ENCODE measurements at places on chromosomes 4 and X.

DNA sequence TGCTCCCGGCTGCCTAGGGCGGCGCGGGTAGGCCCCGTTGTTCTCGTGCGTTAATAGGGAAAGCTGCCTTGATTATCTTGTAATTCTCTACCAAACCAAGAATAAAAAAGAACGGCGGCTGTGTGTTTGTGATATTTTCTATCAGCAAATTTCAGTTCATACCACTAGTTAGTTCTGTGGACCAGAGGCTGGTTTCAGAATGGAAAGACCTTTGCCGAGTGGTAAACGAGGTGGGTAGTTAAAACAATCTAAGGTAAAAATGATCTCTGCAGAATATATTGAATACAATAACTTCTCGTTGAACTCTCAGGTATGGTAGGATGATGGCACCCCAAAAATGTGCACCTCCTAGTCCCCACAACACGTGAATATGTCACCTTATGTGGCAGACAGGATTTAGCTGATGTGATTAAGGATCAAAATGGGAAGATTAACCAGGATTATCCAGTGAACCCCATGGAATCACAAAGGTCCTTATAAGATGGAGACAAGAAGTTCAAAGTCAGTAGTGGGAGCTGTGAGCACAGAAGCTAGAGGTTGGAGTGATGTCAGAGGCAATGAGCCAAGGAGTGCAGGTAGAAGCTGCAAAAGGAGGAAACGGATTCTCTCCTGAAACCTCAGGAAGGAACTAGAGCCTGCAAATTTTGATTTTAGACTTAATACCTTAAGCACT, 574 bp upstream of the CFAP97 start:
- DNase-seq, result no peak

DNA sequence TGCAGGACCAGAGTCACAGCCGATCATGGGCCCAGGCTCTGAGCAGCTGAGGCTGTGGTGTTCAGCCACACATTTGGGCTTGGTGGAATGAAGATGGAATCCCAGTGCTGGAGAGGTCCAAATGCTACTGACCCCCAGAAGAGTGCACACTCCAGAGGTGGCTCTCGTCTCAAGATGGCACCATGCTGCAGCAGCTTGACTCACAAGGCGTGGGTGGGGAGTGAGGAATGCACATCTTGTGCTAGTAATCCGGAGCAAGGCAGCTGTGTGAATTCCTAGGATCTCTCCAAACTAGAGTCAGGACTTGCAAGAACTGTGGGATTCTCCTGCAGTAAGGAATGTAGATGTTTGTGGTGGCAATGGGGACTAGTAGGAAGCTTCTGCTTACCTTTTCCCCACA, 28.7 kb downstream of the RAB28 start:
- DNase-seq, result no peak

- no peak for DNase-seq
Measured at GRCh38 chrX:147788641-147789350, 122.9 kb upstream of the FMR1 start.

DNA sequence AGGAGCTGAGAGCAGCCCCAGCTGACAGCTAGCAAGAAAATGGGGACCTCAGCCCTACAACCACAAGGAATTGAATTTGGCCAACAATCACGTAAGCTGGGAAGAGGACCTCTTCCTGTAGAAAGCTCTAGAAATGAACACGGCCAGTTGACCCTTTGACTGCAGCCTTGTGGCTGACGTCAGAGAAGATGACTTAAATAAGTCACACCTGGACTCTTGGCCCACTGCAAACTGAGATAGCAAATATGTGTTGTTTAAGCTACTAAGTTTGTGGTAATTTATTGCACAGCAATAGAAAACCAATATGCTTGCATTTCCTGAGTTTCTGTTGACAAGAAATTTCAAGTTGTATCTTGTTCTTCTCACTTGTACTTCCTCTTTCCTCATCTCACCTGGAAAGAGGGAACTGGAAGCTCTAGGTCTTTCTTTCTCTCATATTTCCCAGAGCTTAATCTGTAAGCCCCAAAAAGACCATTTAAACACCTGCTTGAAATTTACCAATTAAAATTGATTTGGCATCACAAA, 18.8 kb downstream of the PRKG2 start:
- no peak for DNase-seq

DNA sequence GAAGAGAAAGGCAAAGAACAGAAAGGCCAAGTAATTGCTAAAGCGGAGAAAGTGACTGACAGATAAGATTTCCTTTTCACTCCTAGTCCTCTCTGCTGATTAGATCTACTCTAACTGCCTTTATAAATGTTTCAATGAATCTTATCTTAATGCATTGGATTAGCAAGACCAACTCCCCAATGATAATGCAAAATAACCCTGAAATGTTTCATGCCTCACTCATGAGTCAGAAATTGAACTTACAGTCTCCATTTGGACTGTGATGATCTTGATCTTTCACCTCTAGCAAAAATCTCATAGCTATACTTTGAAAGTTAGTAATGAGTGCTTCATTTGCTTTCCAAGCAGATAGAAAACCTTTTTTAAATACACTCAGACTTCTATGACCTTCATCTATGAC, 26.5 kb downstream of the SLC10A7 start:
- DNase-seq, result no peak

Measured in SK-N-SH (cell line).